ENCODE measurements at places on chromosomes 13 and 19. TPM values are rescaled to one million over a fixed set of nuclear protein-coding genes. Genes with fewer than 3 reads are reported as not detected.

GRCh38 chr19:15575406-15575805 is 39.6 kb upstream of the CYP4F8 start:
- H3K36me3 ChIP-seq, result no peaks in the 10 kb centered on the region
- DNase-seq, result no peak
- no peak overlapping the region for H3K27ac ChIP-seq
- no peaks in the 10 kb centered on the region for H3K4me1 ChIP-seq
- no peak overlapping the region for H3K4me3 ChIP-seq

DNA sequence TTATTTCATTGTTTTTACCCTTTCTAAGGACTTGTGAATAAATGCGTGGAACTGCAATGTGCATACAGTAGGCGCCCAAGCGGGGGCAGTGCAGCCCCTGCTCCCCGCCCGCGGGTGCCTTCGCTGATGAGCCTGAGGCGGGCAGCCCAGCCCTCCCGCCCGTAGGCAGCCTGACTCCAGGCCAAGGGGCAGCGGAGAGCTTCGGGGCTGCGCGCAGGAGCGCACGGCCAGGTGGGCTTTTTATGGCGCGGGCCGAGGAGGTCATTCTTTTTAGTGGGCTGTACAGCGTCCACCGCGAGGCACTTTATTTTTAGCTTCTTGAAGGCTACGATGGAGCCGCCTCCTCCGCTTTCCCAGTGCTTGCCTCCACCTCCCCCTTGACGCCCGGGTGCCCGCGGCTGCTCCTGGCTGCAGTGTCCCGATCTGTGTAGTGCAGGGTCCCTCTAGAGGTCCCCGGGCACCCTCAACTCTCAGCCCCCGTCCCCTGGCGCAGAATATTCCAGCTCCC is 60.5 kb downstream of the CCNE1 start:
- no peaks in the 10 kb centered on the region for H3K27me3 ChIP-seq
- H3K4me3 ChIP-seq, result no peak overlapping the region
- peak; percentile 41 for DNase-seq
- H3K36me3 ChIP-seq, result no peaks in the 10 kb centered on the region
- H3K27ac ChIP-seq, result no peak overlapping the region

DNA sequence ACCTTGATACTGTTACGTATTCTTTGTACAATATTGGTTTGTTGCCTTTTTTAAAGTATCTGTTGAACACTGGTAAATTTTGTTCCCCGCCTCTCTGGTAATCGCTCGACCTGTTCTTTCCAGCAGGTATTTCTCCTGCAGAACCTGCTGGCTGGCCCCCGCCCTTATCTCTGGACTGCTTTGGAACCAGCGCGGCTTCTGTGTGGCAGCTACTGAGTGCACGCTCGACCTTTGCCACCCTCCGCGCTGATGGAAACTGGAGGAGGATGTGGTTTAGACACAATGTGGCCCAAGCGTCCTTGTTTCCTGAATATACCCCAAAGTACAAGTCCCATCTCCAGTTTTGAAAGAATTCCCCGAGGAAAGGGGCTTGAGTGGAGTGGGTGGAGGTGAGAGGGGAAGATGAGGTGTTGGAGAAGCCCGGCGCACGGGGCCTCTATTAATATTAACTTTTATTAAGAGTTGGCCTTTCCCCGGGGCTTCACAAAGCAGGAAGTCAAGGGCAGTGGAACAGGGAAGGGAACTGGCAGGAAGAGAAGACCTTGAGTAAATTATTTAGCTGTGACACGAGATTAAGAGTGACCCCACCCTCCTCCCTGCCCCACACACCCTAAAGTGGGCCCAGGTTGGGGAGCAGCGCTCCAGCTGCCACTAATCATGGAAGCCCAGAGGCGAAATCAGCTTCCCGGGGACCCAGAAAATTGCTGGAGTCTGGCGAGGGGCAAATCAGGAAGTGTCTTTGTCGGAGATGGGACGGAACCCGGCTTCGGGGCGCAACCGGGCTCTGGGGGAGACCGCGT is 16.0 kb downstream of the CDX2 start:
- peaks cover 45% of the 10 kb centered on the region for H3K27me3 ChIP-seq
- peak overlapping the region; percentile 37 for H3K4me3 ChIP-seq
- no peaks in the 10 kb centered on the region for H3K4me1 ChIP-seq
- DNase-seq, result no peak
- no peaks in the 10 kb centered on the region for H3K36me3 ChIP-seq
- H3K27ac ChIP-seq, result peak overlapping the region; percentile 78

DNA sequence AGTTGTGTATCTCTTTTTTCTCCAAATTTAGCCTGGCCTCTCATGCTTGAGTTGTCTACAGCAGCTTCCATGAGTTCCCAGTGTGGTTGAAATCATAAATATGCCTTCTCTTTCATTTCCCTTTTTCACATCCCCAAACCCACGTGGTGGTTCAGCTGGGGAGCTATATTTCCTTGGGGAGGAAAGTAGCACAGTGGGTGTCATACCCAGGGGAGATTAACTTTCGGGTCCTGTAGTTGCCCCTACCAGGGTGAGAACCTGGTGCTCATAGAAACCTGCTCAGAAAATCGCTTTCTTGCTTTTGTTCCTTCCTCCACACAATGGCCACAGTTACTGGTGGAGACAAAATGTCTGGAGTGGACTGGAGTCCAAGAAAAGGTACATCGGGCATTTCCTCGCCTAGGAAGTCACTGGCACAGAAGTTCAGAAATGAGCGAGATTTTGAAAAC is 7.0 kb upstream of the LILRA4 start:
- H3K27ac ChIP-seq, result no peak overlapping the region
- peaks cover 3% of the 10 kb centered on the region for H3K27me3 ChIP-seq
- no peaks in the 10 kb centered on the region for H3K36me3 ChIP-seq
- no peak overlapping the region for H3K4me3 ChIP-seq
- DNase-seq, result no peak

GRCh38 chr13:97026531-97027161 is 32.4 kb upstream of the OXGR1 start:
- no peak overlapping the region for H3K4me3 ChIP-seq
- H3K27me3 ChIP-seq, result no peaks in the 10 kb centered on the region
- no peak for DNase-seq
- H3K36me3 ChIP-seq, result no peaks in the 10 kb centered on the region

DNA sequence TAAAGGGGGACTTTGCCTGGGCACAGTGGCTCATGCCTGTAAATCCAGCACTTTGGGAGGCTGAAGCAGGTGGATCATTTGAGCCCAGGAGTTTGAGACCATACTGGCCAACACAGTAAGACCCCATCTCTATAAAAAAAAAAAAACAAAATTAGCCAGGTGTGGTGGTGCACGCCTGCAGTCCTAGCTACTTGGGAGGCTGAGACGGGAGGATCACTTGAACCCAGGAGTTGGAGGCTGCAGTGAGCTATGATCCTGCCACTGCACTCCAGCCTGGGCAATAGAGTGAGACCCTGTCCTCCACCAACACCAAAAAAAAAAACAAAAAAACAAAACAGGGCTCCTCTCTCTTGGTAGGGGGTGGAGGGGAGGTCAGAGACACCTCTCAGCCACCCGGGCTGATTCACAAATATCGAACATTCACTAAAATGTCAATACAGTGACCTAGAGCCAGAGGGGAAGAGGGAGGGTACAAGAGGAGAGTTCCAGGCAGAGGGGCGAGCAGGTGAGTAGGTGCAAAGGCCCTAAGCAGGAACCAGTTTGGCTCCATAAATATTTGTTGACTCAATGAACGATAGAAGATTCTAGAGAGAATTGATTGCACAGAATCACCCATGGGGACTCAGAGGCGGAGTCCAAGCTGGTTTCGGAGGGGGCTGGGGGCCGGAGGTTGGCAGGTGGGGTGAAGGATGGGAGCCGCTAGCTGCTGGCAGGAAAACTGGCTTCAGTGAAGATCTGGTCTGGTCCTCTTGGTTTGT is 1.0 kb upstream of the CREB3L3 start:
- H3K4me1 ChIP-seq, result no peaks in the 10 kb centered on the region
- no peak for DNase-seq
- H3K36me3 ChIP-seq, result no peaks in the 10 kb centered on the region
- H3K27me3 ChIP-seq, result no peaks in the 10 kb centered on the region

DNA sequence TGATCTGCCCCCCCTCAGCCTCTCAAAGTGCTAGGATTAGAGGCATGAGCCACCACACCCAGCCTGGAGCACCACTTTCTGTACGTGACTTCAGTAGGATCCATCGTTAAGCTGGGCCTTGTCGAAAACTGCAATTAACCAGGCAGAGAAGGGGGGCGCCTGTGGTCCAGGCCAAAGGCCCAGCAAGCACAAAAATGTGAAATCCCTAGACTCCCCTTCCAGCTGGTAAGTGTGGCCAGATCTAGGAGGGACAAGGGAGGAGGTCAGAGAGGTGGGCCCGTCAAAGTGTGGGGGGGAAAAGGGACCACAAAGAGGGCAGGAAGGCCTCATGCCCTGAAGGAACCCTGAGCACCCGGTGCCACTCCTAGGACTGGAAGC is 13.8 kb downstream of the DDX39A start:
- H3K27ac ChIP-seq, result no peak overlapping the region
- no peak overlapping the region for H3K4me3 ChIP-seq
- H3K4me1 ChIP-seq, result peaks cover 6% of the 10 kb centered on the region
- H3K27me3 ChIP-seq, result no peaks in the 10 kb centered on the region
- no peak for DNase-seq

DNA sequence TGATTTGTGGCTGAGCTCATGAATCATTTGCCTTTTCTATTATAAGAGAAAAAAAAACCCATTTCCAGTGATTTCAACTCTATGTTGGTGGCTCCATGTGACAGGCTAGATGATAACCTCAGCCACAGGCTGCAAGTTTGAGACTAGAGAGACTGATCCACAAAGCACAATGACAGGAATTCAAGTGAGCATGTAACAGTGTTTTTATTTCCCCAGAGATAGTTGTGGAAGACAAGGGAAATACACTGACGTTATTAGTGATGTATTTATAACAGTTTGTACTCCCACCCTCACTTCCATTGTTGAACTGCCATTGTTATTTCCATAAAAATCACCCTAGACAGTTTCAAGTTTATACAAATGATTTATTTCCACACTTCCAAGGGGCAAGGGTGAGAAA is 27.9 kb upstream of the EDNRB start:
- DNase-seq, result peak; percentile 44
- H3K27ac ChIP-seq, result no peak overlapping the region
- H3K36me3 ChIP-seq, result no peaks in the 10 kb centered on the region

DNA sequence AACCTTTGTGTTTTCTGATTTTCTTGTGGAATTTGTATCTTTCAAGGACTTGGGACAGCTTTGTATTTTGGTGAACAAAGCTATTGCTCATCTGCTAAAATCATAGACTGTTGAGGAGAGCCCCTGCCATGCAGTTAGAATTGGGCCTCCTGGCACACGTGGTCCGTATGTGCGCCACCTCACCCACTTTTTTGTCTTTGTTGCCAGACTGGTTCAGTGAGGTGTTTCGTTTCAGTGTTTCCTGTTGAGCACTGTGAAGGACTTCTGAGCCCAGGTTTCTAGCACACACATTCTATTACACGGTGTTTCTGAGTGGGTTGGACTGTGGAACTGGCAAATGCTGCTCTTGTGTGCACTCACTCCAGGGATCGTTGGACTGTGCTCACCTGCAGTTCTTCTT is 37.6 kb upstream of the RNF113B start:
- no peaks in the 10 kb centered on the region for H3K36me3 ChIP-seq
- no peak for DNase-seq
- H3K4me3 ChIP-seq, result no peak overlapping the region
- H3K27ac ChIP-seq, result peak overlapping the region; percentile 45
- no peaks in the 10 kb centered on the region for H3K27me3 ChIP-seq

DNA sequence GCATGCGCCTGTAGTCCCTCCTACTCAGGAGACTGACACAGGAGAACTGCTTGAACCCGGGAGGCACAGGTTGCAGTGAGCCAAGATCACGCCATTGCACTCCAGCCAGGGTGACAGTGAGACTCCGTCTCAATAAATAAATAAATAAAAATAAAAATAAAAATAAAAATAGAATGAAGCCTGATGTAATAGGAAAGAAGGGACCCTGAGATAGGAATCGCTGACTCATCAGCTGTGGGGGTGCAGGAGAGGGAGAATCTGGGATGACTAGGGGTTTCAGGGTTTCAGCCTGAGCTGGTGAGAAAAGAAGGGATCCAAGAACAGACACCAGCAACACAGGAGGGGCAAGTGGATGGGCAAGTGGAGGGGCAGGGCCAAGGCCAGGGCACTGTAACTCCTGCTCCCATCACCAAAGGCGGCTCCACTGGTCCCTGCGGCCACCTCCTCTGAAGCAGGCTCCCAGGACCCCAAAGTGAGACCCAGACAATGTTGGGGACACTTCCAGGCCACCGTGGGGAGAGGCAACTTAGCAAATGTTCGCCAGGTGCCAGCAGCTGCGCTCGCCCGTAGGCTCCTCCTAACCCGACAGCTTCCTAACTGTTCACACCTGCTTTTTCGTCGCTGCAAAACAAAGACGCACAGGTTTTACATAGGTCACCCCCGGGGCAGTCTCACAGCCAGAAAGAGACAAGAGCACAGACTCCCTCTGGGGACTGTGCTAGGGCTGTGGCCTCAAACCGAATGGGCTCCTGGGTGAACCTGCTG is 1.2 kb downstream of the HAUS8 start:
- peaks cover 14% of the 10 kb centered on the region for H3K4me1 ChIP-seq
- H3K36me3 ChIP-seq, result no peaks in the 10 kb centered on the region
- H3K27me3 ChIP-seq, result no peaks in the 10 kb centered on the region
- H3K27ac ChIP-seq, result no peak overlapping the region
- no peak for DNase-seq

DNA sequence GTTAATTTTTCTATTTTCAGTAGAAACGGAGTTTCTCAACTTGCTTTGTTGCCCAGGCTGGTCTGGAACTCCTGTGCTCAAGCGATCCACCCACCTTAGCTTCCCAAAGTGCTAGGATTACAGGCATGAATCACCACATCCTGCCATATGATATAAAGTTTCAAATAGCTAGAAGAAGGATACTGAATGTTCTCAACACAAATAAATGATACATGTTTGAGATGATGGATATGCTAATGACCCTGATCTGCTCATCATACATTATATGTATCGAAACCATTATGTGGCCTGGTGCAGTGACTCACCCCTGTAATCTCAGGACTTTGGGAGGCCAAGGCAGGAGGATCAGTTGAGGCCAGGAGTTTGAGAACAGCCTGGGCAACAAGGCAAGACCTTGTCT is 11.5 kb downstream of the CIB3 start:
- no peaks in the 10 kb centered on the region for H3K27me3 ChIP-seq
- H3K4me1 ChIP-seq, result no peaks in the 10 kb centered on the region
- no peaks in the 10 kb centered on the region for H3K36me3 ChIP-seq
- no peak overlapping the region for H3K27ac ChIP-seq

- no peaks in the 10 kb centered on the region for H3K36me3 ChIP-seq
- H3K4me3 ChIP-seq, result no peak overlapping the region
- H3K27ac ChIP-seq, result no peak overlapping the region
- no peaks in the 10 kb centered on the region for H3K27me3 ChIP-seq
- no peak for DNase-seq
Observed at GRCh38 chr19:48613852-48614435, 932 bp downstream of the FAM83E start.

GRCh38 chr13:28022848-28023518 is 34.5 kb upstream of the URAD start:
- H3K27me3 ChIP-seq, result no peaks in the 10 kb centered on the region
- no peaks in the 10 kb centered on the region for H3K36me3 ChIP-seq
- peaks cover 4% of the 10 kb centered on the region for H3K4me1 ChIP-seq
- no peak overlapping the region for H3K4me3 ChIP-seq
- H3K27ac ChIP-seq, result no peak overlapping the region

The NCAN gene
- polyA plus RNA-seq, result not detected

The APC2 gene
- polyA plus RNA-seq, result not detected

The PSG3 gene
- polyA plus RNA-seq, result not detected

The FFAR1 gene
- not detected for polyA plus RNA-seq

The ADGRE1 gene
- polyA plus RNA-seq, result 0.19 TPM

The ZNF497 gene
- polyA plus RNA-seq, result 1.7 TPM

The TUBA3C gene
- polyA plus RNA-seq, result not detected

The CDKN2D gene
- polyA plus RNA-seq, result 14.7 TPM
